ENCODE measurements at places on chromosomes 4 and X. TPM values are rescaled to one million over a fixed set of nuclear protein-coding genes. Genes with fewer than 3 reads are reported as not detected.

The HSFX4 gene
- not detected for total RNA-seq

GRCh38 chrX:17977696-17978095 lies 116.6 kb upstream of the RAI2 start:
- no peaks in the 10 kb centered on the region for H3K4me1 ChIP-seq
- H3K27ac ChIP-seq: no peak overlapping the region
- H3K4me3 ChIP-seq: no peak overlapping the region
- DNase-seq: no peak

DNA sequence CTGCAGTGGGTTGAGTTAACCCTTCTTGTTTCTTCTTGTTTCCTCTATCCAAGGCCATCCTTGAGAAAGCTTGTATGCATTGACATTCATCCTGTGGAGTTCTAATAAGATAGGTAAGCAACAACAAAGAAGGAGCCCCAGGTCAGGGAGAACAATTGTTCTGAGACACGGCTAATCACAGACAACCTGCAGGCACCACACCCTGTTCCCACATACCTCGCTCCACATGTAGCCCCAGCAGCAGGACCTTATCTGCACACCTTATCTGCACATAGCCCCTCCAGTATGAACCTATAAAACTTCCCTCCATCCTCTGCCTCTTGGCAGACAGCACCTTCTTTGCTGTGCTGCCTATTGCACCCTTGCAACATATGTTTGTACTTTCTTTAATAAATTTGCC lies 129.1 kb downstream of the MSL3 start:
- no peak overlapping the region for H3K4me3 ChIP-seq
- peaks cover 5% of the 10 kb centered on the region for H3K27me3 ChIP-seq
- H3K27ac ChIP-seq: no peak overlapping the region
- no peaks in the 10 kb centered on the region for H3K4me1 ChIP-seq
- H3K36me3 ChIP-seq: no peaks in the 10 kb centered on the region

The APLN gene
- total RNA-seq: not detected

- H3K4me3 ChIP-seq: no peak overlapping the region
- no peaks in the 10 kb centered on the region for H3K27me3 ChIP-seq
- H3K4me1 ChIP-seq: peaks cover 3% of the 10 kb centered on the region
- H3K36me3 ChIP-seq: peaks cover 3% of the 10 kb centered on the region
- no peak overlapping the region for H3K27ac ChIP-seq
Observed at GRCh38 chr4:78747475-78747922, 28.7 kb upstream of the BMP2K start.

The RAB40AL gene
- total RNA-seq: not detected

The GLRA3 gene
- not detected for total RNA-seq

DNA sequence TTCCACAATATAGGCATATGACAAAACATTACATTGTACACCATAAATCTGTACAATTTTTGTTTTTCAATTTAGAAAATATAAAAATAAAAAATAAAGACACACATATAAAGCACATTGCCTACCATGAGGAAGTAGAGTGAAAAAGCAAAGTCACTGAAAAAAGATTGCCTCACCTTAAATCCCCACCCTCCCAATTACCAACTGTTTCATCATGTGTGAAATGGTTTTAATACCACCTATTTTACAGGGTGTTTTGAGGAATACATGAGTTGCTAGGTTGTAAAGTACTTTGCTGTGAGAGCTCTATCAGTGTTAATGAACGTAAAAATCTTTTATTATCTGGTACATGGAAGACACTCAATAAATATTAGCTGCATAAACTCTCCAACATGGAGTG lies 373.6 kb upstream of the NDST3 start:
- DNase-seq: no peak
- no peaks in the 10 kb centered on the region for H3K4me1 ChIP-seq
- no peaks in the 10 kb centered on the region for H3K27me3 ChIP-seq
- H3K36me3 ChIP-seq: no peaks in the 10 kb centered on the region
- H3K27ac ChIP-seq: no peak overlapping the region
- H3K4me3 ChIP-seq: no peak overlapping the region

- no peaks in the 10 kb centered on the region for H3K36me3 ChIP-seq
- DNase-seq: no peak
- H3K4me1 ChIP-seq: no peaks in the 10 kb centered on the region
- H3K27me3 ChIP-seq: no peaks in the 10 kb centered on the region
- no peak overlapping the region for H3K27ac ChIP-seq
Observed at GRCh38 chrX:111955901-111956300, 79.9 kb downstream of the TRPC5OS start.

DNA sequence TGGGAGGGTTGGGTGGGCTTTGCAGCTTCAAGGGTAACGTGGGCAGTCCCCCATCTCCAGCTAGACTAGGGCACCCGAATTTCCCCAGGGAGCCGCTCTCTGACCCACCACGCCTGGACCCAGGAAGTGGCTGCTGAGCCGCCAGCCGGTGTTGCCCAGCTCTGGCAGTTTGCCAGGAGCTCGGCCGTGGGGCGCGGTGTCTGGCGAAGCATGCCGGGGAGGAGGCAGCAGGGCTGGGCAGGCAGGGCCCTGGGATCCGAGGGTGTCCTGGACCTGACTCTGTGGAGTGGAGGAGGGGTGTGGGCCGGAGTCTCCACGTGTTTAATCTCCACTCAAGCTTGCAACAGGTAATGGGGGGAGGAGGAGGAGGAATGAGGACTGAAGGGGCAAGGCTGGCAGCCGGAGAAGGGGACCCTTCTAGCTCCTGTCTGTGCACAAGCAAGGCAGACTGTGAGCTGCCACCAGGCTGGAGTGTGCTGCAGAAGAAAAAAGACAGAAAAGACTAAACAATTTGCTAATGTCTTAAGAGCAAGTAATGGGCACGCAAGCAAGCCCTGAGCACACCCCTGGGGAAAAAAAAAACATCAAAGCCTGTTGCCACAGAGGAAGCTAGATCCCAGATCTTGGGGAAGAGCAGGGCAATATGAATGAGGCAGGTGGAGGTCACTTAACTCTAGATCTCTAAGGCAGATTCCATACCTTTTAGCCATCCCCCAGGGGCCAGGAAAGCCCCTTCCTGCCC lies 2.4 kb downstream of the LONRF3 start:
- peak overlapping the region; percentile 96 for H3K4me3 ChIP-seq
- H3K27ac ChIP-seq: peak overlapping the region; percentile 37
- no peaks in the 10 kb centered on the region for H3K36me3 ChIP-seq
- DNase-seq: no peak
- H3K4me1 ChIP-seq: peaks cover 15% of the 10 kb centered on the region
- peaks cover 8% of the 10 kb centered on the region for H3K27me3 ChIP-seq

The ADH1A gene
- not detected for total RNA-seq

The NAA10 gene
- 48.5 TPM for total RNA-seq

- H3K36me3 ChIP-seq: no peaks in the 10 kb centered on the region
- no peaks in the 10 kb centered on the region for H3K27me3 ChIP-seq
- H3K4me3 ChIP-seq: no peak overlapping the region
Observed at GRCh38 chrX:14630733-14631132, 101.4 kb downstream of the GLRA2 start.

The CFAP47 gene
- not detected for total RNA-seq

The CFP gene
- 17.7 TPM for total RNA-seq
